Uterus (tissue), 4 donors: ENCODE measurements at places on chromosomes 3 and 15. TPM values are rescaled to one million over a fixed set of nuclear protein-coding genes. Genes with fewer than 3 reads are reported as not detected.

DNA sequence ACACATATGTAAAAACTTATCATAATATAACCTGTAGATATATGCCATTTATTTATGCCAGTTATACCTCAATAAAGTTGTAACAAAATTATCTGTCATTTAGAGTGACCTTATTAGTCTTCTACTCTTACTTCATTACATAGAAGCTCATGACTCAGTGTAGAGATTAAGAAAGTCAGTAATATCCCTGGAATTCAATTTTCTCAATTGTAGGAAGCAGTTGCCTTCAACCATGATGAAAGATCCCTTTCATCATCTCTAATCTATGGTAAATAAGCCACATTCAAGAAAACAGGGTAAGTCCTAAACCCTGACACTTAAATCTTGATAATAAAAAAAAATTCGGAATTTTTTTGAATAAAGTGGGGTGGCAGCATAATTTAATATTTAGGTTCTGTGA is 216.5 kb upstream of the PEX5L start:
- H3K27me3 ChIP-seq: no peaks in the 10 kb centered on the region
- DNase-seq: no peak
- H3K4me3 ChIP-seq: no peak overlapping the region

GRCh38 chr3:154243353-154243752 is 80.9 kb downstream of the DHX36 start:
- H3K27me3 ChIP-seq: no peaks in the 10 kb centered on the region
- DNase-seq: no peak
- no peak overlapping the region for H3K4me3 ChIP-seq
- peak overlapping the region; percentile 41 for H3K27ac ChIP-seq
- no peaks in the 10 kb centered on the region for H3K36me3 ChIP-seq

DNA sequence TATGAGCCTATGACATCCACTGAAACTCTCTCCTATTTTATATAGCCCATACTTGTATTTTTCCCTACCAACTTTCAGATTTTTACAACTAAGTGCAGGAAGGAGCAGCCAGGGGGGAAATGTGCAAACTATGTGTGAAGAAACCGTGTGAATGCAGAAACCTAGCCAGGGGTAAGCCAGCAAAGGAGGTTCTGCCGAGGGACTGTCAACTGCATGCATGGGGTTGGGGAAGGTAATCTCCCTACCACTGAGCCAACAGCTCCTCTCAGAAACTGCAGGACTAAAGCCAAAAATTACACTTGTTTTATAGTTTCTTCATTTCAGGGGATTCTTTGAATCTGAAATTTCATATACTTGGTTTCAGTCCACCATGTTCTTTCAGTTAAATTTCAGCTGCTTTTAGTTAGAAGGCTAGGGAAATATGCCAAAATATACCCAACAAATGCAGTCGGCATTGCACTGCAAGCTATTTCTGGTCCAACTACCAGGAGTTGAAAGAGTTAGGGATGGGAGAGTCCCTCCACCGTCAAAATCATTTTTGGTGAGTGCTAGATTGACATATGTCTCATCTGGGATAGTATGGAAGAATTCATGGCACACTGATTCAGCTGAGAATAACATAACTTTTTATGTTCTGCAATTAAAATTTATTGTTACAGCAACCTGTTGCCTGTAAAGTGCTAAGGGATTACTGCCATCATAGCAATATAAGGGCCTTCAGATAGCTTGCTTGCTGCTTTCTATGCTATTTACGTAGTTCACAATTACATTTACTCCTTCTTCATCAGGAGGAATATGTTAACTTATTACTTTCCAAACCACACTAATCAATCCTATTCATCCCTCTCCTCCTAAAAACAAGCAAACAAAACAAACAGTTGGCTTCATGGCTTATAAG is 904.2 kb downstream of the ROBO1 start:
- H3K27ac ChIP-seq: no peak overlapping the region
- no peak for DNase-seq
- no peak overlapping the region for H3K4me3 ChIP-seq
- no peaks in the 10 kb centered on the region for H3K4me1 ChIP-seq

The ARGFX gene
- total RNA-seq: not detected

The ZBTB47 gene
- total RNA-seq: 29.1 TPM

The LINS1 gene
- total RNA-seq: 108 TPM

The USP13 gene
- total RNA-seq: 19.8 TPM
